Kidney capillary endothelial cell (primary cell): ENCODE measurements at places on chromosomes 4 and X.

GRCh38 chrX:666762-667720 is 36.5 kb downstream of the SHOX start:
- no peak for DNase-seq

DNA sequence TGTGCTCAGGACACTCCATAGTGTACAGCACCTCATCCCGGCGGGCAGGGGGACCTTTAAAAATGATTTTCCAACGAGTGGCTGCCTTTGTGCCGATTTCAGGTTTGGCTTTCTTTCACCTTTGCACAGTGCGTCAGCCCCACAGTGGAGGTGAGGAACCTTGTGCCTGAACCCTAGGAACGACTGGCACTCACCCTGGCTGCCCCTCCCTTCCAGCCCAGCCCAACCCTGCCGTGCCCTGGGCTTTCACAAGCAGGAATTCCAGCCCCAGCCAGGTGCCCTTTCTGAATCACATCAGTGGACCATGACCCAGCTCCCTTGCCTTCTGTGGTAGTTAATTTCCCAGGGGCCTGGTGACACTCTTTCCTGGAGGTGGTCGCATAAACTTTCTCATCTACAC is 1.3 kb downstream of the TMEM164 start:
- DNase-seq: no peak

DNA sequence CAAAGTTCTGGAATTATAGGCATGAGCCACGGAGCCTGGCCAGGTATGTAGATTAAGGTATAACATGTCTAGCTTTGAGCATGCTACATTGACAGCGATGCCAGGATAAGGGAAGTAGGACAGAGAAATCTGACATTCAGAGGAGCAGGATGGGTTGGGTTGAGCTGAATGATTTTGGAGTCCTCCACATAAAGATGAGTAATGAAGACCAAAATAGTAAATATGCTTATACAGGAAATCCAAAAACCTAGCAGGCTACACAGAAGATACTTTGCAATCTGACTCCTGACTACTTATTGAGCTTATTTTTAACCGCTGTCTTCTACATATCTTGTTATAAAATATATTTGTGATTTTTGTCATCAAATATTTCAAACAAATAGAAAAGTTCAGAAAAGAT is 69.7 kb downstream of the PDGFC start:
- DNase-seq: no peak

DNA sequence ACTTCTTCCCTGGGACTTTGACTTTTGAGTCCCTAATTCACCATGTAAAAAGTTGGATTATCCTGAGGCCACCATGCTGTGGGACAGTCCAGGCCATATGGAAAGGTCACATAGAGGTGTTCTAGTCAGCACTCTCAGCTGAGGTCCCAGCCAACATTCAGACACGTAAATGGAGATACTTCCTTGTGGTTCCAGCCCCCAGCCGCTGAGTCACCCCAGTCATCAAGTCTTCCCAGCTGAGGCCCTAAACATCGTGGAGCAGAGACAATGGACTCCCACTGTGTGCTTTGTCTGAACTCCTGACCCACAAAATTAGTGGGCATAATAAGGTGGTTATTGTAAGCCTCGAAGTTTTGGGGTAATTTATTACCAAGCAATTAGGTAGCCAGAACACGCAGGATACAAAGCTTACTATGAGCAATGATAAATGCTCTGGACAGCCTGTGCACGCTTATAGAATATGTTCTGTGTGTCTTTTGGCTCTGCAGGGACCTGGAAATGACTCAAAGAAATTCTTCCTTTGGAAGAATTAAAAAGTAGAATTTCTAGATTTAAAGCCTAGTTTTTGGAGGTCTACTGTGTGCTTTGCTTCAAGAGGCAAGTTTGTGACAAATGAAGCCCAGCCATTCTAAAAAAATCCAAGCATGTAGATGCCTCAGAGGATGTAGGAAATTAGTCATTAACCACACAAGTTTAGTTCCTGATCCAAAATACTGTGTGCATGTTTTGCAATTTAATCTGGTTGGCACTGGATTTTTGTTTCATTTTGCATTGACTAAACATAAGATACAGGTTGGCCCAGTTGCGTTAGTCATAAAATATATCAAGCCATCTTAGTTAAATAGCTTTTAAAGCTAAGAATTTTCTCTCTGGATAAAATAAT is 33.2 kb upstream of the SLC9A7 start:
- peak; percentile 80 for DNase-seq

GRCh38 chr4:145936142-145936996 is 2.3 kb downstream of the ZNF827 start:
- peak; percentile 57 for DNase-seq

GRCh38 chr4:172740434-172740833 is 428.2 kb upstream of the GALNT7 start:
- DNase-seq: no peak

DNA sequence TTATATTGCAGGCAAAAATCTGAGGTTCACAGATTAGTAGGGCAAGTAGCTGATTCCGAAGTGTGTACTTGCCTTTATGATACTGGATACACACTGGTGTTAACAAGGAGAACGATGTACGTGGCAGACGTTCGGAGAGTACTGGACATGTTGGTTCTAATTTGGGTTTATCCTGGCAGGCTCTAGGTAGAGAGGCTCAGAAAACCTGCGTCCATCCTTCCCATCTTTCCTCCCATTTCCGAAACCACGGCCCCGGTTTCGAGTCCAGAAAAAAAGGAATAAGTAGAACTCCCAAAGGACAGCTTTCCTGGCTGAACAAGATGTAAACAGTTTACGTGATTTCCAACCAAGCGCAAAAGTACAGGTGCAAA is 351 bp upstream of the SLC30A9 start:
- peak; percentile 21 for DNase-seq

DNA sequence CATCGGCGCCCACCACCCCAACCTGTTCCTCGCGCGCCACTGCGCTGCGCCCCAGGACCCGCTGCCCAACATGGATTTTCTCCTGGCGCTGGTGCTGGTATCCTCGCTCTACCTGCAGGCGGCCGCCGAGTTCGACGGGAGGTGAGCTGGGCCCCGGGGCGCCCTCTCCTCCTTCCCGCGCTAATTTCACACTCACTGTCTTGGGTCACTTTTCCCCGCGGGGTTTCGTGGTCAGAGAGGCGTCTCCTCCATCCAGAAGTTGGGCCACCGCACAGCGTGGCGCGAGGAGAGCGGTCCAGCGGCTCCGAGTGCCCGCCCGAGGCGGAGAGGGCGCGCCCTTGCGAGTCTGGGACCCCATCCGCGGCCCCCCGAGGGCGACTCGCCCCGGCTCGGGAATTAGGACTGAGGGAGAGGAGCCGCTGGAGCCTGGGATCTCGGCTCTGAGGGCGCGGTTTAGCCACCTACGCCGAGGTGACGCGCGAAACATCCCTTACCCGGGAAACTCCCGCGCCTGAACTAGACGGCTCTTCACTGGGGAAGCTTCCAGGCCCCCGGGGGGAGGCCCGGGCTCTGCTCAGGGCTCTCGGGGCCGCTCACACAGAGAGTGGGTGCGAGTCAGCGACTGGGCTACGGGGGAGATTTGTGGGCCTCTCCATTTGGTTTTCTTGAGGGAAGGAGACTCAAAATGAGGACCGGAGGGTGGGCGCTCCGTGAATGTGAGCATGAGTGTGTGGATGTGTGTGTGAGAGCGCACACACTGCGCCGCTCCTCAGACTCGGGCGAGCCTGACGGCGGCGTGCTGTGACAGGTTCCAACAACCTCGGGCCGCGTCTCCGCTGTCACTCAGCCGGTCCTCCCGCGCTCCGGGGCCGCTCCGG is 551 bp downstream of the NPNT start:
- DNase-seq: no peak

DNA sequence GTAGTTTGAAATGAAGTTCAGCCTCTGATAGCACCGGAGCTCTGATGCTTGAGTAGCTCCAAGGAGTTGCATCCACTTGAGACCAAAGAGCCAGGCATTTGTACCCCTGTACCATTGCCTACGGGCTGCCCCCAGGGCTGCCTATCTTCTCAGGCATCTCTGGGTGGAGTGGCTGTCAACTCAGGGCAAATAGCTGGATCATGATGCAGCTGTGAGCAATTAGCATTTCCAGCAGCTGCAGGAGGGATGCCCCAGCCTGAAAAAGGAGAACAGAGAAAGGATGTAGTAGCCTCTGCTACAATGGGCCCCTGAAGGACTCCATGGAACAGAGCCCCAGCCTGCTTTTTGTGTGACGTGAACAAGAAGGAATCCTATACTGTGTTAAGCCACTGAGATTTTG is 492.6 kb downstream of the BCOR start:
- no peak for DNase-seq

GRCh38 chrX:119186763-119187162 is 49.3 kb upstream of the PGRMC1 start:
- DNase-seq: no peak

DNA sequence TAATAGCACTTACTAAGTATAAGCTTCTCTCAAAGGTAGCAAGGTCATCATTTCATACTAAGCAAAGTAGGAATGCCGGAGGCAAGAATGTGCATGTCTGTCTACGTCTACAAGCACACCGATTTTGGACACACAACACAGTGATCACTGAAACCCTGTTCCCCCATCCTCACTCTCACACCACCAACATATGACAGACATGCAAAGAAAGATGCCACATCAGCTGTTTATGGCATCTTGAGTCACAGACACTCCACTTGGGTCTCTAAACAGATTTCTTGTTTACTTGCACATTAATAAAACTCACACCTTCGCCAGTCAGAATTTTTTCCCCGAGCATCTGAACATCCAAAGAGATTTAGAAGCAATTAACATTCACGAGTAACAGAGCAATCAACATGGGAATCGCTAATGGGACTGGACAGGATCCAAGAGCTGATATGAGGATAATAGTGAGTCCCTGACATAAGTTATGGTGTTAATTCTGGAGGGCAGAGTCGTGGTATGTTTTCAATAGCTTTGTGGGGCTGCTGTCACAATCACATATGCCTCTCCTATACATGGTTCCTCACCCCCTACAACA is 324.1 kb downstream of the DHX15 start:
- no peak for DNase-seq

DNA sequence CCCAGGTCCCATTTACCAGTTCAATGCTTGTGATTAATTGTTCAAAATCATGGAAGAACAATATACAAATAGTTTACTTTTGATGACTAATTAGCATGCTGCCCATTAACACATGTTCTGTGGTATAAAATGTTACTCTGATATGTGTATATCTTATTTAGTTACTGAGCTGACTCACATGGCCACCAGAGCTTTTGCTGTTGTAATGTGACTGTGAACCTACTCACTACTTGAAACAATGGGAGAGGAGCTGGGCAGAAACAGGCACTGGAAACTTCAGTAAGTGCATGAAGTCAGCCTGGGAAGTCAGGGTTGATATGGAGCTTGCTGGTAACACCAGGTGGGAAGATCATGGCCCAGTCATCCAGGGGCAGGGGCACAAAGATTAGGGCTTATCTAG is 72.7 kb upstream of the MAD2L1 start:
- no peak for DNase-seq

DNA sequence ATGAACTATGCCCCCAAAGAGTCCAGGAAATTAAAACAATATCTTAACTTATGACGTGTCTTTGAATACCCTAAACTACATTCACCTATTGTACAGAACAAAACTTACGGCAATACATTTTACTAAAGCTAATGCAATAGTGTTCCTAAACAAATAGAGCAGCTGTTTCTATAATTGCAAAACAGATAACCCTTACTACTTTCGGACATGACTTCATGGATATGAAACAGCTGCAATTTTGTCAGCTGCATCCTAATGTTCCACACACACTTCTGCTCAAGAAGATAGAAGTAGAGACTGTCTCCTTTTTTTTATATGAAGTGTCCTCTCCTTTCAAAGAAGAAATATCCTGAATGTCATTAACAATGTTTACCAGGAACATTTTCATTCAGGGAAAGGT is 174.9 kb downstream of the ACTRT1 start:
- no peak for DNase-seq

- no peak for DNase-seq
Observed at GRCh38 chr4:72243641-72244040, 211.8 kb downstream of the NPFFR2 start.

DNA sequence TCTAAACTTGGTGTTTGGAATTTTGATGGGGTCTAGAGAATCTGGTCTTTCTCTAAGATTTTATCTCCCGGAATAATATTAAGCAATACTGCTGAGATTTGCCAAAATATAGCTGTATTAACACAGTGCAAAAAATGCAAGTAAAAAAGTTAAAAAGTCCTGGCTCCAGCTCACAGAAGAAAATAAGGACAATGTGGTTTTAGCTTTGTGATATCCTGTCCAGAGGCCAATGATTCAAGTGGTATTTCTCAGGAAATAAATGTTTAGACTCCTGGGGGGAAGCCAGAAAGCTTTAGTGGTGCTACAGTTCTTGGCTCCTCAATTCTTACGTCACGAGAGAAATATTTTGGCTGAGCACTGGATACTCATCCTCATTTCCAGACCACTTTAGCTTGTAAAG is 40.9 kb upstream of the IL13RA2 start:
- DNase-seq: no peak

DNA sequence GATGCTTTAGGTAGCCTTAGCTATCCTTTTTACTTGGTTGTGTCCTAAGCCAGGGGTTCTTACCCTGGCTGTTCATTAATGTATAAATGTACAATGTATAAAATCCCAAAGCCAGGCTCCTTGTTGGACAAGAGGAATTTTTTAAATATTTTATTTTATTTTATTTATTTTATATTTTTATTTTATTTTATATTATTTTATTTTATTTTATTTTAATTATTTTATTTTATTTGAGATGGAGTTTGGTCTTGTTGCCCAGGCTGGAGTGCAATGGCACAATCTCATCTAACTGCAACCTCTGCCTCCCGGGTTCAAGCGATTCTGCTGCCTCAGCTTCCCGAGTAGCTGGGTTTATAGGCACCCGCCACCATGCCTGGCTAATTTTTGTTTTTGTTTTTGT is 8.1 kb upstream of the SLC2A9 start:
- DNase-seq: no peak

DNA sequence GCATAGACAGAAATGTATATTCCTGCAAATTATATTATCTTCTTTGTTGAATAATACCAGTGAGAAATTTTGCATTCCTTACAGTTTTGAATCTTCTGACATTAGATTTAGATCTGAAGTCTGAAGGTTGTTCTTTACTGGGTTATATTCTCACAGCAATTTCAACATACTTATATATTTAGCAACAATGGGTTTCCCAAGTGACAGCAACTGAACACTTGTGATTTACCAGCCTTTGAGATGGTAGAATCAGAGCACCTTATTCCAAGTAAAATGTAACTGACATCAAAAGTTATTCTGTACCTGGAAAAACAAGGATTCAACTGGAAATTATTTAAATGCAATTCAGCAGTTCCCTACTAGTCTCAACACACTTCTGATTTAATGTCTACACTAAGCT is 66.0 kb downstream of the RELL1 start:
- no peak for DNase-seq

- DNase-seq: peak; percentile 26
Observed at GRCh38 chr4:55947254-55947882, 1.4 kb upstream of the CEP135 start.

- no peak for DNase-seq
Observed at GRCh38 chr4:31791666-31792065, 1071.5 kb downstream of the PCDH7 start.

DNA sequence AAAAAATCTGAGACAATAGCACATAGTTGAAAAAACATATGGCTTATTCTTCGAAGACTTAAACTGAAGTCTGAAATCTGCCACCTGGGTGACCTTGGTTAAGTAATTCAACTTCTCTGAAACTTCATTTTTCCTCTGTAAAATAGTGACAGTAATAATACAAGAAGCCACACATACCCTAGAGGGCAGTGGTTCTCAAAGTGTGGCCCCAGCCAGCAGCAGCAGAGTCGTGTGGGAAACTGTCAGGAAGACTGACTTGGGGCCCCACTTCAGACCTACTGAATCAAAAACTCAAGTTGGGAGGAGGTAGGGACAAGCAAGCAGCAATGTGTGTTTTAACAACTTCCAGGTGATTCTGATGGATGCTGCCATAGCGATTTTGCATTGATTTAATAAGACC is 249.9 kb downstream of the HNRNPD start:
- no peak for DNase-seq

- DNase-seq: no peak
Observed at GRCh38 chr4:82043081-82043808, 330.5 kb downstream of the HNRNPD start.
